HL-60 (cell line): ENCODE measurements at places on chromosomes 13 and 19.
A peak's percentile ranks its signal among the peaks of the same experiment; 100 is the strongest.

GRCh38 chr13:97568850-97569249 is 134.9 kb downstream of the RAP2A start:
- DNase-seq: no peak

GRCh38 chr19:17125728-17126677 is 50.4 kb downstream of the MYO9B start:
- peak; percentile 96 for DNase-seq

DNA sequence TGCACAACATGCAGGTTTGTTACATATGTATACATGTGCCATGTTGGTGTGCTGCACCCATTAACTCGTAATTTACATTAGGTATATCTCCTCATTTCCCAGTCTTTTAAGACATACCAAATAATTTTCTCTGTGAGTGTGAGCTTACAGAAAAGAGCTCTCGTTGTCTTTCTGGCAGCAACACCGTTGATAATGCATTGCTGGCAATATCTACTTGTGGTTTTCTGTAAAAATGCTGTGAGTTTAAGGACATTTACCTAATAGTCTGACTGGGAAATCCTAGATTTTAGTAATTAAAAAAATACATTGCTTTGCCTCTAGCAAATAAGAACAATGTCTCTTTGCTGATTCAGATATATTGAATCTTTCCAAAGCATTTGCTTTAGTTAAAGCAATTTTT is 8.4 kb downstream of the IGFL3 start:
- DNase-seq: no peak

- no peak for DNase-seq
These were observed 149.9 kb upstream of the SOX1 start for GRCh38 chr13:111917086-111917485.

DNA sequence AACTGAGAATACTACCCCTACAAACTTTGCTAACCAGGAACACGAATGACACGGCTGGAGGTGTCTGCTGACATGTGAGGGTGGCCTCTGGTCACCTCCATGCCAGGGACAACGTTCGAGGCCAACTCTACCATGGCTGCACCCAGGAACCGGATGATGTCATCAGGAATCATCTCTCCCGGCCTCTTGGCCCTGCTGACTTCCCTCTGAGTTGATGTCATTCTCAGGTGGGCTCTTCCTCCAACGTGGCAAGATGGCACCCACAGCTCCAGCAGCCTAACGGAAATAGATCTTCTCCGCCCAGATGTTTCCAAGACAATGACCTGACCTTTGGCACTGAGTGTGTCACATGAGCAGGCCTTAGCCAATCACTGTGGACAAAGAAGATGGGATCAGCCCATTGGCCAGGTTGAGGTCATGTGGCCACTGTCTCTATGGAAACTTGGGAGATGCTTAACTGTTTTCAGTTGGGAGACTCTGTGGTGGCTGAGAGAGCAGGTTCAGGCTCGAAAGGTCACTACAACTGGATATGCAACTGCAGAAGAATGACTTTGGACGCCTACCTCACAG is 15.0 kb downstream of the MBD3L2B start:
- no peak for DNase-seq

DNA sequence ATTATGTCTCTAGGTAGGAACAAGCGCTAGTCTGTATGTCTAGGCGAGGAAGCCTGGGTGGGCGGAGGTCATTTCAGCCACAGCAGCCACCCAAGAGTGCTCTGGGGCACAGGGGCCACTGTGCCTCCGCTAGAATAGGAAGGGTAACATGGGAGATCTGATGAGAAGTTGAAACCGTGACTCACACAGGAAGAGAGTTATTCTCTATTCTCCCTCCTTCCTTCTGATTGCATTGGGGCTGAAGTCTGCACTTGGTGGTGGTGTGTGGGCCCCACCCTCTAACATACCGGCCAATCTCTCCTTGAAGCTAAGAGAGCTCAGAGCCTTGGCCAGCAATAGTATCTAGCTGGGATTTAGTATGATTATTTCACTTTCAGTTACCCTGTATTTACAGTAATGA is 20.3 kb upstream of the GGACT start:
- peak; percentile 55 for DNase-seq

GRCh38 chr13:93794197-93794885 is 567.7 kb downstream of the GPC6 start:
- no peak for DNase-seq

- DNase-seq: no peak
These were observed 297.2 kb downstream of the DCT start for GRCh38 chr13:94182185-94182761.
